Cardiac septum (tissue), 1 donor: ENCODE measurements at places on chromosomes 3 and 15. TPM values are rescaled to one million over a fixed set of nuclear protein-coding genes. Genes with fewer than 3 reads are reported as not detected.

BLOC1S6 gene
- total RNA-seq, result 29.1 TPM

TEX55 gene
- not detected for total RNA-seq

RTP3 gene
- not detected for total RNA-seq

PAK2 gene
- 43.3 TPM for total RNA-seq

LPCAT4 gene
- total RNA-seq, result 34.3 TPM

EXOSC7 gene
- total RNA-seq, result 29.6 TPM

CD96 gene
- total RNA-seq, result 0.57 TPM

FYTTD1 gene
- total RNA-seq, result 87.5 TPM

MESP2 gene
- total RNA-seq, result 0.19 TPM

DNA sequence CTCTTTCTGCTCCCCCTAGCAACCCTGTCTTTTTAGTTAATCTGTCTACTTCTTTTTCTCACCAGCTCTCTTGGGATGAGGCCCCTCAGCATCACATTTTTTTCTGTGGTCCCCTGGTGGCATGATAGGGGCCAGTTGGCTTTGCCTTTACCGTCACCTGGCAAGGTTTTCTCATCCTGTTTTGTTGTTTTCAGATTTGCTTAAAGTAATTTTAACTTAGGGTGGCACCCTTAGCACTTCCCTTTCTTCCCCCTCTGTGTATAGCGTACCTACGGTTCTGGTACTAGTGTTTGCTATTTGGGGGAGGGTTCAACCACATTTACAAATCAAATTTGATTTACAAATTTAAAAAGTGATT, 35.6 kb downstream of the PDCD6IP start:
- no peak for DNase-seq

DNA sequence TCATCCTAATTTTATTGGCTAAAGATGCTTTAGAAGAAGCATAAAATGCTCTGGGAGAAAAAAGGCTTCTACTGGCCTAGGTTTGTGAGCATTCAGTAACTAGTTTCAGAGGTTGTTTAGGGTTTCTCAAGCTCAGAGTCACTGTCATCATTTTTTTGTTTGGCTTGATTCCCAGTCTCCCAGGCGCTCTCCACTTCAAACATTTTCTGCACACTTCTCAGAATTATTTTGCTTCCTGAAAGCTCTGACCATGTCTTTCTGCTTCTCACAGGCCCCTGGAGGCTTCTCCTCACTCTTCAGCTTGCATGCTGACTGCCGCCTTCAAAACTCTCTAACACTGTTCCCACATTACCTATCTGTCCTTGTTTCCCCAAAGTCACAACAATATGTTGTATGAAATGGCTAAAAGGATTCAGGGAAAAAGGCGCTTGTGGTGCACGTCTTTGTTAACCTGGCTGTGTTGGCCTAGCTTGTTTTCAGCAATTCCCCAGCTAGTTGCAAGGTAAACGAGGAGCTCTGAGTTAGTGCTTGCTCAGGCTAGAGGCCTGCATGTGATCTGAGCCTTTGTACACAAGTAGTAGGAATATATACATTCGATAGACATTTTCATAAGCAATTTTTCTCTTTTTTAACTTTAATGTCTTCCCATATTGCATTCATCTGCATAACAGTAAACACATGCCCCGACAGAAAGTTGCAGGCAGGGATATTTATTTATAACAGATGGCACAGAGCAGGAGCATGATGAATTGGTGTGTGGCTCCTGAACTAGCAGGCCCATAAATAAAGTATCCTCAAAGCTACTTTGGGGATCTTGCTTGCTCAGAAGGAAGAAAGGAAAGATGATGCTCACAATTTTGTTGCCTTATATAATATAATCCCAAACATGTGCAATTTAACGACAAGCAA, 129.2 kb upstream of the DPH6 start:
- no peak for DNase-seq

DNA sequence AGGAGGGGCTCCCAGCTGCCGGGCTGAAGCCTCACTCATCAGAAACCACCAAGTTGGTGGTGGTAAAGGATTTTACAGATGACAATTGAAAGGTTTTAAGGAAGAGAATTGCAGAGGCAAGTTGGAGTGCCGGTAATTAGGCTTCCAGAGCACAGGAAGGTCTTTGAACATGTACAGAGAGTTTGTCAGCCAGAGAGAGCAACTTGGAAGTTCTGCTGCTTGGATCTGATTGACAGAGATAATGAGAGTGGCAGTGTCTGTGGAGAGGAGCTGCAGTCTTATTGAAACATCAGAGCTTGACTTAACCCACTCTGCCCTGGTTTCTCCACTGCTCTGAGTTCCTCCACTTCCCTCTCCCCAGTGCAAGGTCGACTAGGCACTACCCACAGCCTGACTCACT, 448.6 kb downstream of the EPHB1 start:
- DNase-seq, result no peak

- DNase-seq, result no peak
Observed at GRCh38 chr3:158404131-158404718, 166.8 kb upstream of the MLF1 start.

DNA sequence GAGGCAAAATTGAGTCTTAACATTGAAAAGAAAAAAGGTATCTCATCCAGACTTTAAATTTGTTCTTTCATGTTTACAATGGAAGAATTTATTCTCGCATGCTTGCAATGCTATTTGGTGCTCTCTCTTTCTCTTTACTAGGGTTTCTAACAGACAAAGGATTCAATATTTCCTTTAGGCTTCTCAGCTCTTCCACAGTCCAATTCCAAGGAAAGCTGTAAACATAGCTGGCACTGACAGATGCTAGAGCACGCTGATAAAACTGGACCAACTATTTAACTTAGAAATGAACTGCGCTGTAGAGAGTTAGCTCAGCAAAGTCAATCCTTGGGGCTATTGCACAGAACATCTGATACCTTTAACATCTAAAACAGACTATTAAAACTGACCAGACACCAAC, 81.3 kb downstream of the PDZRN3 start:
- no peak for DNase-seq

DNA sequence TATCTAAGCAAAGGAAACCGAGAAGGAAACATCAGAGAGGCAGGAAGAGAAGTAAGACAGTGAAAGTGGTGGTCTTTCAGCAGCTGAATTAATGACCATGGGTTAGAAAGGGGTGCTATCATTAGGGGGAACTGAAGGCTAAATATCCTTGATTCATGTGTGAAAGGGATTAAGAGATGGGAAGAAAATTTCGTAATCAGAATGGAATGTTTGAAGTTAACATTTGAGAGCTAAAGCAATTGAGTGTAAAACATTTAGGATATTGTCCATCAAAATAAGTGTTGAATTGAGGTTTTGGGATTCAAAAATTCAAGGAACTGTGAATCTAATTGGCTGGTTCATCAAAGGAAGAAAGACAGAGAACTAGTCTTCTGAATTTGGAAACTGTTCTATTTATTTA, 4.1 kb upstream of the ECT2 start:
- no peak for DNase-seq

- DNase-seq, result no peak
Observed at GRCh38 chr3:40130721-40131120, 178.8 kb upstream of the EIF1B start.

DNA sequence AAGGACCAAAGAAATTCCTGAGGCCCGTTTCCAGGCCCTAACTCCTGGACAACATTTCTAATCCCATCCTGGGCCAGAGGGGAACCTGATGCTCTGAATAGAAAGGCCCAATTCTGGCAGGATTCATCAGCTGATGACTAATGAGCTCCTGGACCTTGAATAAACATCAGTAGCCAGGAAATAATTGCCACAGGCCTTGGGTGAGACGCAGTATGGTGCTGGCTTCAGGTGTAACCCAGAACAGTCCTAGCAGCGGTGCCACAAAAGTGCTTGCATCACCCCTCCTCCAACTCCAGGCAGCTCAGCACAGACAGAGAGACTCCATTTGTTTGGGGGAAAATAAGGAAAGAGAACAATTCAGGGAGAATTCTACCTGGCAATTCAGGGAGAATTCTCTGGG, 184.7 kb upstream of the POU1F1 start:
- DNase-seq, result no peak

- no peak for DNase-seq
Observed at GRCh38 chr15:52808441-52808840, 18.3 kb upstream of the ONECUT1 start.

- peak; percentile 56 for DNase-seq
Observed at GRCh38 chr15:42065033-42065432, 29.3 kb downstream of the PLA2G4D start.

DNA sequence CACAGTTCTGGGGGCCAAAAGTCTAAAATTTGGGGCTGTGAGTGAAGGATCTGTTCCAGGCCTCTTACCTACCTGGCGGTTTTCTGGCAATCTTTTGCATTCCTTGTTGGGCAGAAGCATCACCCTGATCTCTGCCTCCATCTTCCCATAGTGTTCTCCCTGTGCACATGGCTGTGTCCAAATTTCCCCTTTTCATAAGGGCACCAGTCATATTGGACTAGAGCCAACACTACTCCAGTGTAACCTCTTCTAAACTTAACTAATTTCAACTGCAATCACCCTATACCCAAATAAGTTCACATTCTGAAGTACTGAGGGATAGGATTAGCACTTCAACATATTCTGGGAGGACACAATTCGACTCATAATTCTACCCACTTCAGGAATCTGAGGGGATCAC, 85.0 kb downstream of the CCNL1 start:
- no peak for DNase-seq

GRCh38 chr3:48084929-48085328, 68.7 kb upstream of the MAP4 start:
- no peak for DNase-seq

- no peak for DNase-seq
Observed at GRCh38 chr3:101950510-101950909, 101.2 kb downstream of the NFKBIZ start.

DNA sequence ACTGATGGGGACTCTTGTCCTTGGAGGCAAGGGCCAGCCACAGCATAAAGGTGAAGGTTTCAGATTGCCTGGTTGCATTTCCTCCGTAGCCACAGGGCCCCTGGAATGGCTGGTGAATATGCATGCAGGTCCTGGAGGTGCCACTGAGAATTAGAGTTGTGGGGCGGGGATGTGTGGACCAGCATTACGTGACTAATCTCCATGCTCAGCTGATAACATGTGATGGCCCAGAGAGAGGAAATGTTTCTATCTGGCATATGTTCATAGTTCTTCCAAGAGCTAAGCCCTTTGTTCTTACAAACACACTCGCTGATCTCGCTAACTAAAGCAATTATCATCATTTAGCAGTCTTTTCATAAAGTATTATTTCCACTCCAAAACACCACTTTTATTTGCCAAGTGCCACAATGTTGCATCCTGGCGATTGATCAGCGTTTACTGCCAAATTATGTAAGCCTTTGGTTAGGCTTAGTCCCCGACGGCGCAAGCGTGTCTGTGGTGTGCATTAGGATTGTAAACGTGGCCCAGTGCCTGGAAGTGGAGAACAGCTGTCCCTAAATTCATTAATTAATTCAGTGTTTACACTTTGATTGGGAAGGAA, 55.9 kb downstream of the CGNL1 start:
- no peak for DNase-seq

DNA sequence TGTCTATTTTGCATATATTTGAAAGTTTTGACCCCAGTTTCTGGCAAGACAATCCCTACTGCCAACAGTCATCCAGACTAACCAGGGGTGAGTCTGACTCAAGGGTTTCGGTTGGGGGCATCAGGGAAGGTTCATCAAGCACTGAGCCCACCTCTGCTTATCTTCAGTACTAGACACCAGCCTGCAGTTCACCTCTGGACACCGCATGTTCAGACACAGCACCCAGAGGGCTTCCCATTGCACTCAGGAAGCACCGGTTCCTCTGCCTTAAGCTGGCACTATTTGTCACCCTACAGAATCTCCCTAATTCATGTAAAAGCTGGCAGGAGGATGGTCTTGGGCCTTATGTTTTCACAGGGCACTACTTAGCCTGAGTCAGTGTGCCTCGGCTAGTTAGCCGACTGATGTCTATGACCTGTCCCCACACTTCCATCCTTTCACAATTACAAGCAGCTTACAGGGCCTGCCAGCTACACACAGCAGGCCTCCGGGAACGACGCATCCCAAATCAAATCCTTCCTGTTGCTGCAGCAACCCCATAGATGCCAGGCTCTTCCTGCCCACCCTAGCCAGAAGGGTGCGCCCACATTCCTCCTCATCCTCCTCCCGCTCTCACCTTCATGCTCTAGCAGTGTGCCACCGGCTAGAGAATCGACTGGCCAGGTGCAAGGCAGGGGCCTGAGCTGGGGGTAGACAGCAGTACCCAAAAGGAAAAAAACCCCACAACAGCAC, 52.5 kb downstream of the SH3BP5 start:
- peak; percentile 36 for DNase-seq

DNA sequence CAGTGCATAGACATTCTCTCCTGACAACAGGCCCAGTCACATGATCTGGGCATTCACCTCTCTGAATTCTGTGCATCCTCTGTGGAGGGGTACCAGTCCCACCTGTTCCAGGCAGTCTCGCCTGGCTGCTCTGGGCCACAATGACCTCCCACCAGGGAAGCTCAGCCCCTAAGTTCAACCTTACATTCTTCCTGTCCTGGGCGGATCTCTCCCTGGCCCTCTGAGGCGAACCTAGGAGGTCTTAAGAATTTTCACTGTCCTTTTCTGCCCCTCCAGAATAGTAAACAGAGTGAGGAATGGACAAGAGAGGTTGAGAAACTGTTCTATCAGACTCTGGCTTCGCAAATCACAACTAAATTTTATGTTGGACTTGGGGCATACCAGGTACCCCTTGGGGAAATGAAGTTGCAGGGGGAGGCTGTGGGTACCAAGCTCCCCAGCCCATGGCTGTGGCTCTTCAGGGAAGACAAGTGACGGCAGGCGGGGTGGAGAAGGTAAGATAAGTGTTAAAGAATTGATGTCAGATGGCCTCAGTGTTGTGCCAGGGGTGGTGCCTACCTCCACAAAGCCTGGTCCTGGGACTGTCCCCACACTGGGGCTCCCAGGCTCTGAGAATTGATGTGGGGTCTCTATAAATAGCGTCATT, 5.3 kb downstream of the SCN5A start:
- peak; percentile 70 for DNase-seq

DNA sequence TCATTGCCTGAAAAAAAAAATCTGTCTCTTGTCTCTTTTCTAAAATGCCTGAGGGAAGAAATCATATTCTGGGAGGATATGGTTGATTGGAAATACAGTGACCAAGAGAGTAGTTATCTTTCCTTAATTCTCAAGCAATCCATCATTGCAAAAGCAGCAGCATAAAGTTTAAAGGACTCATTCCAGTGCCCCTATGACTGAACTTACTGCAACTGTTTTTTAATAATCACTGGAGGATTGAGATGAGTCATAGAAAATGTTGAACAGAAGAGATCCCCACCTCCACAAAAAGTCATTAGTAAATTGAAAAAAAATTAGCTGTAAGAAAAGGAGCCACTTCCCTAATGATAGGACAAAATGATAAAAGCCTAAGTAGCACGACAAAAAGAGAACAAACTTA, 121.5 kb downstream of the SLC9A9 start:
- DNase-seq, result no peak
